ENCODE measurements at places on chromosomes 6 and 20.

GRCh38 chr6:121285041-121285440 is 49.2 kb downstream of the TBC1D32 start:
- no peak for DNase-seq

GRCh38 chr6:31651602-31652191 is 764 bp downstream of the BAG6 start:
- DNase-seq = no peak

DNA sequence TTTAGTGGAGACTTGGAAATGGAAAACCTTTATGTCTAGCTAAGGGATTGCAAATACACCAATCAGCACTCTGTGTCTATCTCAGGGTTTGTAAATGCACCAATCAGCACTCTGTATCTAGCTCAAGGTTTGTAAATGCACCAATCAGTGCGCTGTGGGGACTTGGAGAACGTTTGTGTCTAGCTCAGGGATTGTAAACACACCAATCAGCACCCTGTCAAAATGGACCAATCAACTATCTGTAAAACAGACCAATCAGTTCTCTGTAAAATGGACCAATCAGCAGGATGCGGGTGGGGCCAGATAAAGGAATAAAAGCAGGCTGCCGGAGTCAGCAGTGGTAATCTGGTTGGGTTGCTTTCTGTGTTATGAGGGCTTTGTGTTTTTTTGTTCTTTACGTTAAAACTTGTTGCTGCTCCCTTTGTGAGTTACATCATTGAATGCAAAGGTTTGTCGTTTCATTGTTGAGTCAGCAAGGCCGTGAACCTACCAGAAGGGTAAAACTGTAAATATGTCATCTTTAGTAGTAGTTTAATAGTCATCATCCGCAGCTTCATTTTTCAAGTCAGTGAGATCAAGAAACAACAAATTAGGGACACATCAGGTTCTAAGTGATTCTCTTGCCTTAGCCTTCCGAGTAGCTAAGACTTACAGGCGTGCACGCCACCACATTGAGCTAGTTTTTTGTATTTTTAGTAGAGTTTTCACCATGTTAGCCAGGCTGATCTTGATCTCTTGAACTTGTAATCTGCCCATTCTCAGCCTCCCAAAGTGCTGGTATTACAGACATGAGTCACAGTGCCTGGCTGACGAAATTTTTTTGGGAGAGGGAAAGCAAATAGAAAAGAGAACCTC is 22.7 kb upstream of the NUP153 start:
- DNase-seq = no peak

- DNase-seq = no peak
Observed at GRCh38 chr6:37288247-37288646, 30.3 kb upstream of the TMEM217 start.

DNA sequence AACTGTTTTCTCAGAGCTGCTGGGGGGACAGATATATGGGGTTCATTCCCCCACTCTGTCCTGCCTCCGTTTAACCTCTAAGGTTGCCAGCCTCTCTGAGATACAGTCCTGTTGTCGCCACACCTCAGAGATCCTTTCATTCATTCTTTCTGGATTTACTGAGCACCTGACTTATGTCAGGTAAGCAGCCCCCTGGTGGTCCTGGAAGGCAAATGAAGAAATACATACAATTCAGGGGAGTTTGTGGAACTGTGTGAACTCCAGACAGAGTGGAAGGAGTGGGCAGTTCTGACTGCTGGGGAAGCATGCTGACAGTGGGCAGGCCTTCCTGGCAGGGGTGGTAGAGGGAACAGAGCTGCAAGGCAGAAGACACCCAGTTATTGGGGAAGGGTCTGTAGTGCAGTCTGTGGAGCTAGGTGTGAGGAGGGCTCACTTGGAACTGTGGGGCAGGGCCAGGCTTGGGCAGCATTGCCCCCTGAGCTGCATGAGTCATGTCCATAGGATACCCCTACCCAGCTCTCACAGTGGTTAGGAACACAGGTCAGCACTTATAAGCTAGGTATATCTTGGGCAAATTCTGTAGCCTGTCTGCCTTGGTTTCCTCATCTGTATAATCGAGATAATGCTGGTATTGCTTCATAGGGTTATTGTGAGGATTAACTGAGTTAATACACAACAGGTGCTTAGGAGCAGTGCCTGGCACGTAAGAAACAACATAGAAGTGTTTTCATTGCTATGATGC is 12.8 kb upstream of the SGK2 start:
- DNase-seq = no peak

DNA sequence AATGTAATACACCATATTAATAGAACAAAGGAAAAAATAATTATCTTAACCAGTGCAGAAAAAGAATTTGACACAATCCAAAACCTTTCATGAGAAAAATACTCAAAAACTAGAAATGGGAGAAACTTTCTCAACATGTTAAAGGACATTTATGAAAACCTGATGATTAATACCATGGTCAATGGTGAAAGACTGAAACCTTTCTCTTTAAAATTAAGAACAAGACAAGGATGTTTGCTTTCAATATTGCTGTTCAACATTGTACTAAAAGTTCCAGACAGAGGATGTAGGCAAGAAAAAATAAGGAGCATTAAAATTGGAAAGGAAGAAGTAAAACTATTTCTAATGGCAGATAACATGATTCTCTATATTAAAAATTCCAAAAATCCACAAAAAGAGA is 981.3 kb upstream of the FLRT3 start:
- no peak for DNase-seq

GRCh38 chr6:31621991-31622390 is 1.5 kb downstream of the PRRC2A start:
- DNase-seq = no peak
